ENCODE measurements at places on chromosomes 13 and 19.

DNA sequence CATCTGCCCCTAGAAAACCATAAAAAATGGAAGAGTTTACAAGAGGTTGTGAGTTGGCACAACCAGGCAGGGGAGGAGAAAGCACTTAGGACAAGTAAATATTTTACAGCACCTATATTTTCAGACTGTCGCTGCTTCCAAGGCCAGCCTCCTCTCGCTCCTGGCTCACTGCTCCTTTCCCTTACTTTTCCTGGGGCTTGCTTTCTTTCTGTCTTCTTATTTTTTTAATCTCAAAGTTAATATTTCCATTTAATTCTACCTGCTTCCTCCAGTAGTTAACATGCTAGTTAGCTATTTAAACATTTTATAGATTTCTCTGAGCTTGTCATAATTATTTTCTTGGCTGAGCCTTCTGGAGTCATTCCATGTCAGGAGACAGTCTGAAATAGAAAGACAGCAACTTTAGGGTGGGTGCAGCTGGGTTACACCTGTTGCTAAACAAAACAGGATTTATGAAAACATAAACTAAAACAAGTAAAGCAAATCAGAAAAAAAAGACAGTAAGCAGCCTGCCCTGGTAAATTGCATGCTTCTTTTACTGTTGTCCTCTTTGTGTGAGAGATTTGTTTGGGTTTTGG is 330.1 kb downstream of the DLEU7 start:
- DNase-seq, result no peak

DNA sequence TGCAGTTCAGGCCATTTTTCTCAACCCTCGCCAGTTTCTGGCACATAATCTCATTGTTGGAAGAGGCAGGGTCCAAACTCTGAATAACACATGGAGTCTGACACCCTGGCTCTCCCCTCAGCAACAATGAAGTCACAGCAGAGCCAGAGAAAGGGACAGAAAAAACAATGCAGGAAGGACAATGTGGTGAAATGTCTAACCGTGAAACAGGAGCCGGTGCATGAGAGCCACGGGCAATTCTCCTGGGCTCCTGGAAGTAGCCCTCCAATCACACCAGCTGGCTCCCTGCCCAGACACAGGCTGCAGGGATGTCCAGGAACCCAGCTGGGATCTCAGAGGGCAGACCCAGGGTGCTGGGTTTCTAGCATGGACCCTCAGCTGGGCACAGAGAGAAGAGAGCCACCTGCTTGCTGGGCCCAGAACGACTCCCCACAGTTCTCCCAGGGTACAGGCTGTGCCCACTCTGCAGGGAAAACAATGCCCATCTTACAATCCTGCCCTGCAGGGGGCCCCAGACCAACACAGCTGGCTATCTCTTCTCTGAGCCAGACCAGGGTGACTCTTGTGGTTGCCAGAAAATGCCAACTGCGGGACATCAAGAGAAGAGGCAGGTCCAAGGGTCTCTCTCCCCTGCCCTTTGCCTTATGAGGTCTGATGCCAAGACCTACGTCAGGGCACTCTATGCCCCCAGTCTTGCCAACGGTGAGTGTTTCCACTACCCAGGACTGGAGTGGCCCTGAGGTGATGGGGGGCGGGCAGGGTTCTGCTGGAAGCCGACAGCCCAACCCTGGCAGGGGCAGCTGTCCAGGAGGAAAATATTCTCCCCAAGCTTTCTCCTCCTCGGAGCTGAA is 64.5 kb downstream of the CEBPG start:
- peak; percentile 35 for DNase-seq

GRCh38 chr13:43023289-43023963 is at the start of gene DNAJC15:
Gene DNAJC15 (plus strand): TSS chr13:43023586. CDS start chr13:43023627, 41 bp downstream.
- DNase-seq, result peak; percentile 84

- DNase-seq, result no peak
Measured at GRCh38 chr19:39197808-39198207, 1.0 kb downstream of the NCCRP1 start.

- no peak for DNase-seq
Measured at GRCh38 chr13:25882466-25883357, 169.1 kb downstream of the SHISA2 start.

DNA sequence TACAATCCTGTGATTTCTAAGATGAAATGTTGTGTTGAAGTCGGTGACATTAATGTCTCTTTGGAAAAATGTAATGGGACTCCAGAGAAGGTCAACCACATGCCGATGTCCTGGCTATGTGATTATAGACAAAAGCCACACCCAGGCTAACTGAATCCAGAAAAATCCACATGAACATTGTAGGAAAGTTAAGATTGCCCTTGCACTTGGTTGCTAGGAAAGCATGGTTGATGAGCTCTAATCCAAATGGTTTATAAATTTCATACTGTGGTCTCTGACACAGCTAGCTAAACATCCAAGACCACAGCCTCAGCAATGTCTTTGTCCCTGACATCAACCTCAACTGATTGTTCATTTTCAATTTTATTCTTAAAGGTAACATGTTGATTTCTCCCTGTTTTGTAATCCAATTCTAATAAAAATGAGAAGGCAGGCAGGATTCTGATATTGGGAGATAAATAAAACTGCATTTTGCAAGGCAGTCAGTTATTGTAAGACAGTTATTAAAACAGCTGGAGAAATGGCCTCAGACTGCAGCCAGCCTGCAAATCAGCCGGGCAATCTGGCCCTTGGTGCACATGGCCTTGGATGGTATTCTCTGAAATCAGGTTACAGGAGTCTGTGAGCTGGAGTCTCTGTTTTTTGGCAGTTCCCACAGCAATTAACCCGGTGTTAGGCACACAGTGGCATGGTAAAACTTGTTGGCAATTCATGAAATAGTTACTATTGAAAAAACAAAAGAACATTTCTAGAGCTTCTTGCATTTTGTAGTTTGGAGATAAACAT is 93.9 kb downstream of the STARD13 start:
- DNase-seq, result peak; percentile 60

Measured in EH (cell line).